ENCODE measurements at places on chromosomes 1 and 21.

- DNase-seq: no peak
Measured at GRCh38 chr1:58989845-58990244, 206.0 kb upstream of the JUN start.

DNA sequence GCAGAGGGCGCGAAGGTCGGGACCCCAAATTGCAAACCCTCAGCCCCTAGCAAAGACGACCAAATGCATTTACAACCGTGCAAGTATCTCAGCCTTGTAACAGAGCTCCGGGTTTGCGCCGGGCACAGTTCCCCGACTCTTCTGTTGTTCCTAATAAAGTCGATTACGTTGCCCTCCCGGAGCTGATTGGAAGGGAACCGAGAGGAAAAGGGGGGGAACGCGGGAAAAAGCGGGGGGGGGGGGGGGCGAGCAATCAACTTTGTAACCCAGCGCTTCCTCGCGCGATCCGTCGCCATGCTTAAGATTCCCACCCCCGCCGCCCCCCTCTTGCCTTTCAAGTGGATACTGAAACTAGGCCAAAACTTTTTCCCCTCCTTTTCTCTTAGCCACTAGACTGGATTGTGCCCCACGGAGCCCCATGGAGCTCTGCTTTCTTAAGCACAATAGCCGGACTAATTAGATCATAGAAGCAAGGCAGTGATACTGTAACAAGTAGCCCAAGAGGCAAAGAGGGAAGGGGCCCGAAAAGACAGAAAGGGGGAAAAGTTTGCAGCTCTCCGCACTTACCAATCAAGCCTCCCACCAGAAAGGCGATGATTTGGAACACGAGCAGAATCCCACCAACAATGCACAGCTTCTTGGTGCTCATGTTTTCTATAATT lies 565 bp downstream of the WLS start:
- peak; percentile 86 for DNase-seq

- no peak for DNase-seq
Measured at GRCh38 chr1:36055706-36056105, 28.2 kb upstream of the TEKT2 start.

DNA sequence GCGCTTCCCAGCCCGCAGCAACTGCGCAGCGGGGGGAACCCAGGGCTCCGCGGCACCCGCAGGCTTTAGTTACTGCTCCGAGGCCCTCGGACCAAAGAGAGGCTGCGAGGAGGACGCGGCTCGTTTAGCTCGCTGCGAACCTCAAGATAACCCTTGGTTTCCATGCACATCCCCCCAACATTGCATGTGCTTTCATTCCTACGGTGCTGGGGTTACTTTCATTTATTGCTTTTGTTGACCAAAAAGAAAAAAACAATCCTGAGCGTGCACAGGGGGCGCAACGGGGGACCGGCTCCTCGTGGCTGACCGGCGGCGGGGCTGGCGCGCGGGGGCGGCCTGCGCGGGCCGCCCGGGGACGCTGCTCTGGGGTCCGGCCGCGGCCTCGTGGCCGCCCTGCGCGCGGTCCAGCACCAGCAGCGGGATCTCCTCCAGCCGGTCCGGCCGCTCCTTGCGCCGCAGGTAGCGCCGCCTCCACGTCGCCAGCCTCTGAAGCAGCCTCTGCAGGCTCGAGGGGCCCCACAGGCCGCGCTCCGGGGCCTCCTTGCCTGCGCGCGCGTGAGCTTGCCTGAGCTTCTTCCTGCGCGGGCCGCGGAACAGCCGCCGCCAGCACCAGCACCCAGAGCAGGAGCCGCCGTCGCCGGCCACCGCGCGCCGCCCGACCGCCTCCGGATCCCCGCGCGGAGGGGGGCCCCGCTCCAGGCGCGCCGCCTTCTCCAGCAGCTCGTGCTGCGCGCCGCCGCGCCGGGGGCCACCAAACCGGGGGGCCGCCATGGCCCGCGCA lies 77.4 kb downstream of the DESI2 start:
- DNase-seq: peak; percentile 57

DNA sequence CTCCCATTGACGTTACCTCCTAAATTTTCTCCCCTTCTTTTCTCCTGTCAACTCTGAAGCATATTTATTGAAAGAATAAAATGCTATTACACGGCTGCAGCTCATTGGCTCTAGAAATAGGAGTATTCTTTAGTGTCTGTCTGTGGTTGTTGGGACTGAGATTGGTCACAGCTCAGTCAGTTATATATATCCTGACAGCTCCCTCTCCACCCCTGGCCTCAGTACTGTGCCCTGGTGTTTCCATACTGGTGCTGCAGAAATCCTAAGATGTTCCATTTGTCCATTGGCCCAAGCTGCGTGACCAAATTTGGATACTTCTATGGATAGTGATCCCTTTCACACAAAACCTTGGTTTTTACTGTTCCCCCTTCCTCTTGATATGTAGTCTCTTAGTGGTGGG lies 67.3 kb downstream of the RALGPS2 start:
- no peak for DNase-seq

GRCh38 chr1:116574581-116575291 lies 3.9 kb upstream of the CD58 start:
- DNase-seq: peak; percentile 77

DNA sequence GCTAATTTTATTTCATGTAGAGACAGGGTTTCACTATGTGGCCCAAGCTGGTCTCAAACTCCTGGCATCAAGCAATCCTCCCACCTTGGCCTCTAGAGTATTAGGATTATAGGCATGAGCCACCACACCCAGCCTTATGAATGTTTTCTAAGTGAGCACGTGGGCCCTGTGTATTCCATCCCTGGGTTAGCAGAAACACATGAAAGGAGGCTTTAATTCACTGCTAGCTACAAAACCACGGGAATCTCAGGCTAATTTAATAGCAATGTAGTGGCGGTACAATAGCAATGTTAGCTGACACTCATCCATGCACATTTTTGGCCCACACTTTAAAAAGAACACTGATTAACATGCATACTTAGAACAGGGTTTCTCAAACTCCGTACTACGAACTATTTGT lies 32.0 kb downstream of the VTCN1 start:
- no peak for DNase-seq

DNA sequence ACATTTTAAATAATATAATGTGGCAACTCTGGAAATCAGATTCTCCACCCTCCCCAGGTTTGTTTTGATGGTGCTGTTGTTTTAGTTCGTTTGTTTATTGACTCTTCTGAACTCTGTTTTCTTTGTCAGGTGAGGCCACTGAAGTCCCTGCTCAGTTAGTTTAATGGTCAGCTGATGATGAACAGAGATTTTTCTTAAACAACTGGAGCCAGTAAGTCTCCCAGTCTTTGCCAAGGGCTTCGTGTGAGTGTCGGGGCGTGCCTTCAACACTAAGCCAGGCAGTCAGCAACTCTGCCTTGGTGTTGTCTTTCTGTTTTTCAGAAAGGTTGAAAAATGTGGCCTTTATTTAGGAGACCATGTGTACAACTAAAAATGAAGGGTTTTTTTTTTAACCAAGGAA lies 58.9 kb downstream of the TEX35 start:
- DNase-seq: no peak

GRCh38 chr1:81069856-81070255 lies 730.9 kb upstream of the ADGRL2 start:
- DNase-seq: no peak

DNA sequence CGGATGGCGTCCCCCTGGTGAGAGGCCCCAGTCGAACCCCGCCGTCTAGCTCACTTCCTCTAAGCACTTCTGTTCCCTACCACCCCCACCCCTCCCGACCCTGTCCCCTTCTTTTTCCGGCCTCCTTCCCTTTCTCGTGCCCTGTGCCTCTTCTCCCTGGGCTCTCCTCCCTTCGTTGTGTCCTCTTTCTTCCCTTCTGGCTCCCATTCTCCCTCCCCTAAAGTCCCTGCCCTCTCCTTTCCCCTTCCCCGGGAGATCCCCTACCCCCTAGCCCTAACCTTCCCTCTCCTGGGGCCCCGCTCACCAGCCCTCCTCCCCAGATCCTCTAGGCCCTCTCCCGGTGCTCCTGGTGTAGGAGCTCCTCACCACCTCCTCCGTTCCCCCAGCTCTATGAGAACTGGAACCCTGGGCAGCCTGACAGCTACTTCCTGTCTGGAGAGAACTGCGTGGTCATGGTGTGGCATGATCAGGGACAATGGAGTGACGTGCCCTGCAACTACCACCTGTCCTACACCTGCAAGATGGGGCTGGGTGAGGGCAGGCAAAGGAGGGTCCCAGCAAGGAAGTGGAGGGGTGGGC lies 15.9 kb downstream of the BCAN start:
- no peak for DNase-seq

- no peak for DNase-seq
Measured at GRCh38 chr21:15872236-15872635, 142.5 kb downstream of the USP25 start.

- peak; percentile 57 for DNase-seq
Measured at GRCh38 chr1:244049162-244050013, 1.7 kb upstream of the ZBTB18 start.

- DNase-seq: no peak
Measured at GRCh38 chr1:25907601-25908000, 1.4 kb upstream of the STMN1 start.

GRCh38 chr1:64574301-64574700 lies 104.4 kb downstream of the CACHD1 start:
- peak; percentile 71 for DNase-seq

DNA sequence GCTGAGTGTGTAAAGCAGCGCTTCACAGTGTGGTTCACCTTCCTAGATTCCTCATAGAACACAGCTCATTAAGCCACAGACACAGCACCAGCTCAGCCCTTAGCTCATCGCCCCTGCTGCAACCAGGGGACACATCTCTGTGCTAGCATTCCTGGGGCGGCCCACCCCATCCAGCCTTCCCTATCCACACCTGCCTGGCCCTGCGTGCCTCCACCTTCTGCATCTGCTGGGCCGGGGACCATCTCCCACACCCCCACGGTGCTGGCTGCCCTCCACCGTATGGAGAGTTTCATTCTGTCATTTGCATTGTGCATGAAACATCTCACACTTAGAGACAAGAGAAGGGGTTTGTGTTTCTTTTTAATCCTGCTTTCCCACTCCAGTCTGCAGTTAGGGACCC lies 35.8 kb upstream of the PRSS38 start:
- DNase-seq: no peak

DNA sequence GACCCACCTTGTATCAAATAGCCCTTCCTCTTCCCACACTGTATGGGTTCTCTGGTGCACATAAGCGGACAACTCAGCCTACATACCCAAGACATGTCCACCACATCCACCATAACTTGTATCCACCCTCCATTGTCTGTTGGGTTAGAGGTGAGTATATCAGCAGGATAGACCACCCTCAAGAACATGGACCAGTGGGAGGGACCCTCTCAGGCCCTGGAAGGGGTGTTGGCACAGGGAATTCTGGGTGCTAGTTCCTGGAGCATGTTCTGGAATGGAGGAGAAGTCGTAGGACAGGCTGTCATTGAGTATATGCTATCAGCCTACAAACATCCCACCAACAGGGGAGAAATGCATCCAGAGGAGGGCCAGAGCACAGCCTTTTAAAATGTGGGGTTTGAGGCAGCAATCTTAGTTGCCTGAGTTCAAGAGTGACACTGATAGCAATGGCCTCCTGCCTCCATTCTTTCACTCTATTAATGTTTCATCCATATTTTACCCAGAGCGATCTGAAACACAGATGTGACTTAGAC lies 7.5 kb downstream of the CD55 start:
- no peak for DNase-seq

GRCh38 chr1:23615423-23615822 lies 56.1 kb upstream of the ID3 start:
- no peak for DNase-seq

DNA sequence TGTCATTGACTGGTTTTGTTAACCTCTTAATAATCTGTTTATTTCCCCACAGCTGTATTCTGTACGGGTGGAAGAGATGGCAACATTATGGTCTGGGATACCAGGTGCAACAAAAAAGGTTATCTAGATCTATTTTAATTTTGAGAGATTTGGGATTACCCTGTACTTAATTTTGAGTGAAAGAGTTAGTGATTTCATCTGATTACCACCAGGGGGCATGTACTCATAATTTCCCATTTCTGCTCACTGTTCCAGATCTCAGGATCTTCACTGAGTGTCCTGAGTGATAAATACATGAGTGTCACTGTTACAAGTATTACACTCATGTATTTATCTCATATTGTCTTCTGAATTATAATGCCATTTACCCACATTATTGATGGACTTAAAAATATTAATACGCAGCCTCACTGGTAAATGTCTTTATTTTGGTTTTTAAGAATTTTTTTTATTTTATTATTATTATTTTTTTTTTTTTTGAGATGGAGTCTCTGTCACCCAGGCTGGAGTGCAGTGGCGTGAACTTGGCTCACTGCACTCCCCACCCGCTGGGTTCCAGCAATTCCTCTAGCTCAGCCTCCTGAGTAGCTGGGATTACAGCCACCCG lies 27.4 kb downstream of the DTL start:
- DNase-seq: peak; percentile 76

DNA sequence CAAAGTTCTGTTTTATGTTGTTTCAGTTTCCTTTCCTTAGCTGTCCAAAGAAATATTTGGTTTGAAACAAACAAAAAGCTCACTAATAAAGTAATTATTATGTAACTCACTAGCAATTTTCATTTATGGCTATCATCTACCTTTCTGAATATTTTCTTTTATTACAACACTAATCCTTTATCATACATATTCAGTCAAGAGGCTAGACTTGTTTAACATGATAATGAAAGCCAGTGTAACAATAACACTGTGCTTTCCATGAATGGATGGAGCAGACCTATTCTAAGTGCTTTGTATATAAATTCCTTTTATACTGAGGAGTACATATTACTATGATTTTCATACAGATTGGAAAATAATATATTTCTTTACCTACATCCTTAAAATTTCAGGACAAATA lies 972.8 kb upstream of the ADGRL4 start:
- DNase-seq: no peak

DNA sequence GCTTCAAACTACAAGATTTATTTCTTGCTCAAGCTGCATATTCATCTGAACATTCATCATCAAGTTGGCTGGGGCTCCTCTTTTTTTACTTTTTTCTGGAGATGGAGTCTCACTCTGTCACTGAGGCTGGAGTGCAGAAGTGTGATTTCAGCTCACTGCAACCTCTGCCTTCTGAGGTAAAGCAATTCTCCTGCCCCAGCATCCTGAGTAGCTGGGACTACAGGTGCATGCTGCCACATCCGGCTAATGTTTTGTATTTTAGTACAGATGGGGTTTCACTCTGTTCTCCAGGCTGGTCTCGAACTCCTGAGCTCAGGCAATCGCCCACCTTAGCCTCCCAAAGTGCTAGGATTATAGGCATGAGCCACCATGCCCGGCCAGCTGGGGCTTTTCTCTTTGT lies 88.3 kb upstream of the C1orf105 start:
- DNase-seq: no peak

GRCh38 chr1:101444381-101444780 lies 207.6 kb downstream of the S1PR1 start:
- no peak for DNase-seq

DNA sequence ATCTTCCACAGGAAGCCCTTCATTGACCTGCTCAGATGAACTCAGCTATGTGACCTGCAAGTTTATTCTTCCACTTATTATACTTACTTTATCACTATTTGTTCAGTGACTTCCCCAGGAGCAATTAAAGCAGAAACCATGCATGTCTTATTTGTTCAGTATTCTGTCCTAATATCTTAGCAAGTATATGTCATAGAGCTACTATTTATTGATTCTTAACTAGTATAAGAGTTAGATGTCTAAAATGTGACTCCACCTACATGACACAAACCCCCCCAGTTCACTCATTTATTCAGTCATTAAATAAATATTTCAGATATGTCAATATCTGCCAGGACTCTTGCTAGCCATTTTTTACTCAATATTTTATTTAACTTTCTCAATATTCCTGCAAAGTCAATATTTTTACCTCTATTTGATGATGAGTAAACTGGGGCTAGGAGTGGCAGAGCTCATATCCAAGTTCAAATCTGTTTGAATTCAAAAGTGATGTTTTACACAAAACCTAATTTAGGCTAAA lies 469.0 kb upstream of the USP24 start:
- no peak for DNase-seq

- peak; percentile 33 for DNase-seq
Measured at GRCh38 chr1:93770640-93771039, 89.0 kb upstream of the BCAR3 start.

Data from ELR (cell line).